ENCODE measurements at places on chromosomes 6 and 20.

DNA sequence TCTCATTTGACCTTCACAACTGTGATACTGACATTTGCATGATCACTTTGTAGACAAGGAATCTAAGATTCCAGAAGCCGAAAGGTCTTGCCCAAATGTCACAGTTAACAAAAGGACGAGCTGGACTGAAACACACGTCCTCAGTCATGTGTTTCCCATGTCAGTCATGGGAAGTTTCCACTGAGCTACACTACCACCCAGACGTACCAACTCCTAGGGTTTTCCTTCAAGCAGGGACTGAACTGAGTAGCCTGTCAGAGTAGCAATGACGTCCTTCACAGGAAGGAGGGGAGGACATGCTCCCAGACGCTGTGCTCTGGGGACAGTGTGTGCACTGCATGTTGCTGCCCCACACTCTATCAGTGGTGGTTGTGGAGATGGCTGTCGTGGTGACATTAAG is 215.8 kb upstream of the SMLR1 start:
- DNase-seq, result no peak

- no peak for DNase-seq
Observed at GRCh38 chr6:39049575-39050283, 1.1 kb downstream of the GLP1R start.

- DNase-seq, result no peak
Observed at GRCh38 chr6:36301085-36301658, 31.3 kb downstream of the PNPLA1 start.

GRCh38 chr6:11194356-11195218 is 37.9 kb downstream of the NEDD9 start:
- no peak for DNase-seq

DNA sequence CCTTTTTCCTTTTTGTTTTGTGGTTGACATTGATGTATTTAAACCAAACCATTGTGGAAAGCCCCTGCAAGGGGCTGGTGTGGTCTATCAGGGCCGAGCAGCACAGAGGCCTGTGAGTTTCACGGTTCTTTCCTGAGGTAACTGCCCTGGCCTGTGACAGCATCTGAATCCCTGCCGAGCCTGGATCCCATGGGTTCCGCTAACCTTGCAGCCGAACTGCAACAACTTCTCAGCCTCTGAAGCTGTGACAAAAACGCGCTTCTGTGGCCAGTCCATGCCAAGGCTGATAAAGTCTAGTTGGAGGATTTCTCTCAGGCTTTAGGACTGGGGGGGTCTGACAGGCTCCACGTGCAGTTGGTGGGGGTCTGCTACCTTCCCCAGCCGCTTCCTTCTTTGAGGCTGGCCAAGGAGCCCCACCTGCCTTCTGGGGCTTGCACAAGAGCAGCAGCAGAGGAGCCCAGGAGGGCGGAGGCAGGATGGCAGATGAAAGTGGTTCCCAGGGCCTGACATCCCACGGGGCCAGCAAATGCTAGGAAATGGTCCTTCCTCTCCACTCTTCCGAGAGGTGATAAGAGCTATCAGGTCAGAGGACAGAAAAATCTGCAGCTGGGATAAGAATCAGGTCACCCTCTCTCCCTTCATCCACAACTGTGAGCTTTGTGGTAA is 150.9 kb downstream of the PREX1 start:
- DNase-seq, result no peak

- no peak for DNase-seq
Observed at GRCh38 chr6:35782424-35782823, 1.6 kb downstream of the CLPSL1 start.

DNA sequence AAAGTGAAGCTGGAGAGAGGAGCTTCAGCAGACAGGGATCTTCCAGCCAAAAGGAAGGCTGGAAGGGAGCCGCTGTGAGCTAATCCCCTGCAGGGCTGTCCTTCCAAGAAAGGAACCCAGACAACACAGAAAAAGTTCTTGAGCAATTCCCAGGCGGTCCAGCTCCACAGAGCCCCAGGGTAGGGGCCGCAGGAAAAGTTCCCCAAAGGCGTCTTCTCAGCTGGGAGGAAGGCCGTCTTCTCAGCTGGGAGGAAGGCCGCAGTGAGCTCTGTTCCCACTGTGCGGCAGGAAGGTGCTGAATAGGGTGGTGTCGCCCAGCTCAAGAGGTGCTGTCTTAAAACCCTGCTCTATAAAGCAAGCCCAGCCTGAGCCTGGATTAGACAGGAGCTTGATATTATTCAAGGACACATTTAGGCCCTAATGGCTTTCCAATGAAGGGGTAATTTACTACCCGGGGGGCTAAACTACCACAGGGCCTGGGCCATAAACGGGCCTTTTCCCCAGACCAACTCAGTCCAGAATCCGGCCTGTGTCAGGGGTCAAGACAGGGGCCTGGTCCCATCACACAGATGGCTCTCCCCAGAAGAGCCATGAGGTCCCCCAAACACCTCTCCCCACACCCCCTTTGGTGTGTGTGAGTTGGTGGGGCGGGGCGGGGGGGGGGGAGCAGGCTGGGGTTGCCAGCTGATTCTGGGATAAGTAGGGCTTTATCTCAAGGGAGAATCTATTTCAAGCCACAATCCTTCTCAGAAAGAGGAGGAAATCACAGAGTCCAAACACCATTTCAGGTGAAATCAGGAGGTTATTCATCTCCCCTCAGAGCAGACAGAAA is 103.6 kb downstream of the NOL4L start:
- DNase-seq, result no peak

GRCh38 chr6:135067911-135068310 is 13.3 kb upstream of the HBS1L start:
- no peak for DNase-seq

- DNase-seq, result no peak
Observed at GRCh38 chr6:99618649-99619408, 12.2 kb downstream of the PRDM13 start.

Data from stimulated activated CD4-positive, alpha-beta T cell treated with anti-CD3 and anti-CD28 coated beads, Interleukin-1b, Interleukin-23, amount 100 ng/mL, for 4 hours (primary cell).